ENCODE measurements at places on chromosomes 1 and 21.
A peak's percentile ranks its signal among the peaks of the same experiment; 100 is the strongest.

- no peak for DNase-seq
Measured at GRCh38 chr1:48430832-48431231, 41.2 kb downstream of the SPATA6 start.

DNA sequence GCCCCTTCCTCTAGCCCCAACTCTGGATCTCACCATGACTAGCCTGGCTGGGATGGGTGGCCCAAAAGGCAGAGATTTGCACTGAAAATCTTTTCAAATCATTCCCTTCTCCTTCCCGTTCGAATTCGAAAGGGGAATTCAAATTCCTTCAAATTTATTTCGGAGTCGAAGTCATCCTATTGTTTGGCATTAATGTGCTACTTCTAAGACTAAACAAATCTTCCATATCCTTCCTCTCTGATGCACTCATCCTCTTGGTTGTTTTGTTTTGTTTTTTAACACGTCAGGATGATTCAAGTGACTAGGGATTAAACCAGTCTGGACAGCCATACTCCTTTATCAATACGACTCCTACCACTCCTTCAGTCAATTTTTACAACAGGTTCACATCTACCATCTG lies 95.5 kb upstream of the SGIP1 start:
- DNase-seq: no peak

DNA sequence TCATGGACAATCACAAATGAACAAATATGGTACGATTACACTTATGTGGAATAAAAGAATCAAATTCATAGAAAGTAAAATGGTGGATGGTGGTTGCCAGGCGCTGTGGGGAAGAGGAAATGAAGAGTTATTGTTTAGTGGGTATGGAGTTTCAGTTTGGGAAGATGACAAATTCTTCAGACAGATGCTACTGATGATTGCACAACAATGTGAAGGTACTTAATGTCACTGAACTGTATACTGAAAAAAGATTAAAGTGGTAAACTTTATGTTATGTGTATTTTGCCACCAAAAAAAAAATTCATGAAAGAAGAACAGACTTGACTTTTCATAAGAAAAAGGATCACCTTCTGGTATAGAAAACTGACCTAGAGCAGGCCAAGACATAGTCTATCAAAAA lies 745.6 kb upstream of the CXADR start:
- DNase-seq: no peak

- peak; percentile 37 for DNase-seq
Measured at GRCh38 chr1:242017580-242018233, 18.8 kb upstream of the MAP1LC3C start.

- DNase-seq: no peak
Measured at GRCh38 chr21:25615880-25616279, 8.6 kb upstream of the MRPL39 start.

DNA sequence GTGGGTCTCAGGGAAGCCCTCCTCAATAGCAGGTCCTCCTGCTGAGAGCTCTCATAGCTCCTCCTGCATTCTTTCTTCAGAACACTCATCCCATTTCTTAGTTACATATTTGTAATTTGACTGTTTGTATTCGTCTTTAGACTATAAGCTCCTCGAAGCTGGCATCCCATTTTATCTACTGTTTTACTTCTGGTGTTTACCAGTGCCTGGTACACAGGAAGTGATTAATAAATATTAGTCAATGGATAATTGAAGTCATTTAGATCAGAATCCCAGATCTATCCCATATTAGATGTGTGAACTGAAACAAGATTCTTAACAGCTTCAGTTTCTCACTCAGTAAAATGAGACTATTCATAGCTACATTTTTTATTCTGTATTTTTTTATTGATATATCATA lies 88.7 kb downstream of the PLPP3 start:
- no peak for DNase-seq

DNA sequence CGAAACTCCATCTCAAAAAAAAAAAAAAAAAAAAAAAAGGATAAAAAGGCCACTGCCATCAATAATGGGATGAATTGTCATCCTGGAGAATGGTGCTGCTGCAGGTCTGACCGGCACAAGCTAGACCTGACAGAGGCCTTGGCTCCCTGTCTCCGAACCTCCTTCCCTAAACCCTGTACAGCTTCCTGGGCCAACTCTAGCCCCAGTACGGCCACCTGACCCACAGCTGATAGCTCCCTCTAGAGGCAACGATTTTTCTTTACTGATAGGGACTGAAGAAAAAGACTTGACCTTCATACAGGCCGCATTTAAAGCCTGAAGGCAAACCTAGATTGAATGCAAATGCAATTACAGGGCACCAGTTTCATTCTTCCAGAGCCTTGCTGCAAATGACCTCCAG lies 30.7 kb downstream of the NOL9 start:
- peak; percentile 7 for DNase-seq

- DNase-seq: peak; percentile 13
Measured at GRCh38 chr1:235601104-235601503, 48.5 kb downstream of the GNG4 start.

DNA sequence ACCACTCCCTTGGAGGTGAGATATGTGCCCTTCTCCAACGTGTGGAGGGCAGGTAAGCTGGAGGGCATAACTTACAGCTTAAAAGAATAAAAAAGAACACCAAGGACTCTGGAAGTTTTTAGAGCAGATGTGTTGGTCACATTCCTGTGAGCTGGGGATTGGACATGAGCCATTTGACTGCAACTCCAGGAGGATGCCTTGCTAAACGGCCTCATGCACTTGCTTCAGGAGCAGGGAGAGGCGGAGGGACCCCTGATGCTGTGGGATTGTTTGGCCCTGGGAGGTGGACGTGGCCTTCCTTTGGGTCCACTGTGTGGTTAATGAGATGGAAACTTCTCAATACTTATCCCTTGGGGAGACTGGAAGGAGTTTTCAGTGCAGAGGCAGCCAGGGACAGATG lies 185.6 kb downstream of the RHOU start:
- no peak for DNase-seq

GRCh38 chr1:170498876-170499275 lies 33.1 kb upstream of the GORAB start:
- no peak for DNase-seq

DNA sequence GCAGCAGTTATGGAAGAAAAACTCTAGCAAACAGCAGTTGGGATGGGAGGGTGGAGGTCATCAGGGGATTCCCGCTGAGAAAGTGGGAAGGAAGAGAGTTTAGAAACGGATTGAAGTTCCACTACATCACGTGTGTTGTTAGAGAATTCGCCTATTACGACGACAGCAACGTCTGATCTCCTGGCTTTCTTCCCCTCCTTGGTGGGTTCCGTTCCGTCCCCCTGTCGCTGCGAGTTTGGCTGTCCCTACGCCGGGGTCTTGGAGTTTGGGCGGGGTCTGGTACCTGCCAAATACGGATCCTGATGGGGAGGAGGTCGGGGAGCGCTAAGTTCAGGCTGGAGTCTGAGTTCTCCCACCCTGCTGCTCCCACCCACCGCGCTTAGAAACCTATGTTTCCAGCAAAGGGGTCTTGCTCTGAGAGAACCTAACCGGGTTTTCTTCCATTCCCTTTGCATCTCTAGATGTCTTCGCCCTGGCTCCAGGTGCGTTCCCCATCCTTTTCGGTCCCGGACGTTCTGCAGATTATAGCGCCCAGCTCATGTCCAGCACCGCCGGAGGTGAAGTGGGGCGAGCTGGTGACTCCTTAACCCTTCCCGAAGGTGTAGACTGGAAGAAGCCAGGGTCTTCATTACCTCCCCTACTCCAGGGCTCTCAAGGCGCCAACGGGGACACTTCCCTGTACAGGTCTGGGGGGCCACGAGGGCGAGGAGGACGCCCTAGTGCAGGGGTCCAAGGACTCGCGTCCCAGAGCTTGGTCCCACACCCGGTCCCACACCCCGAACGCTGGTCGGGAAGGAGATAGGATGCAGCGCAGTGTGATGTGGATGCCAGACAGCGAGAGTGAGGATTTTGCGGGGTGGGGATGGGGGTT lies 641 bp upstream of the KCNK2 start:
- no peak for DNase-seq

DNA sequence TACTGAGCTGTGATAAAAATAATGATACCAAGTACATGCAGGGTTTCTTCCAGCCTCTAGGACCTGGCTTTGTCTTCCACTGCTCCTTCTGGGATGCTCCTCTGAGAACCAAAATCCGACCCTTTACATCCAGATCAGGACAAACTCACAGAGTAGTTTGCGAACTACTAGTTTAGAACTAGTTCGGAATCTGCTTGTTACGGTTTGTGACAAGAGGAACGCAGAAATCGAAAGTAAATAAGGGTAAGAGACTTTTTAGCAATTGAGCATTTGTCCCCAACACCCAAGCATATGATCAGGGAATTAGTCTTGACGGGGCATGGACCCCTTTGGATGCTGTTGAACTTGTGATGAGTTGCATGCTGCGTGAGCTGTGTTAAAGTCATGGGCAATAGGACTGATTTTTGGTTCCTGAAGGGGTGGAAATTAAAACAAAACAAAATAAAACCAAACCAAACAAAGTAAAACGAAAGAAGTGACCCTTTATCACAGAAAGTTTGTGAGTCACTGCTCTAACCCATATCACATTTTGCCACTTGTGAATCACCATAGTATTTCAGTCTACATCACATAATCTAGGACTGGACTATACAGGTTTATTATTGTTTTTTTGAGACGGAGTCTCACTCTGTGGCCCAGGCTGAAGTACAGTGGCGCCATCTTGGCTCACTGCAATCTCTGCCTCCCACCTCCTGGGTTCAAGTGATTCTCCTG lies 35.7 kb upstream of the ERRFI1 start:
- no peak for DNase-seq

DNA sequence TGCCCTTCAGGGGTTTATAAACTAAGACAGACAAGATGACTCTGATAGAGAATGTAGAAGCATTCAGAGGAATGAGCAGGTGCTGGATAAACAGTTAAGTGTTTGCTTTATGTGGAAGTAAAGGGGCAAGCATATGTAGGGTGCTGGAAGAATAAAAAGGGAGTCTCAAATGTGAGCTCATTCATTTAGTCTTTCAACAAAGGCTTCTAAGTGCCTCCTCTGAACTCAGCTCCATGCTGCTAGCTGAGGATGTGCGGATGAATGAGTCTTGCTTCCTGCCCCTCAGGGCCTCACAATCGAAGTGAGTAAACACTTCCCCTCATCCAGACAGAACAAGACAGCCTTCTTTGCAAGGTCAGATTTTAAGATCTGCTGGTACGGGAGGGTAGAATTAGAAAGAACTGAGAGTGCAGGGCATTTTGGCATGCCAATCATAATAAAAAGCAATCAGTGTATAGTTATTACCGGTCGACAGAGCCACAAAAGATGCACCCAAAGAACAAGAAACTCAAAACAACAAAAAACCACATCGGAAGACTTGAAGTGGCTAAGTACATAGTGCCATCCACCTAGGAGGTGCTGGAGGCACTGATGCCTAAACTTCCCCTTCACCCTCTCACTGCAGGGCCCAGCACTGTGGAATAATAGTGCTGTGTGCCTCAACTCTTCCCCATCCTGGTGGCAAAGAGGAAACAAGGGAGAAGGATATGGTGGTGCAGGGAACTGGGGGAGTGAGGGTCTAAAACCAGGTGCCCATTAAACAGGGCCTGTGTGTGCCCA lies 69.8 kb downstream of the TNR start:
- no peak for DNase-seq

GRCh38 chr1:198686069-198686728 lies 47.4 kb downstream of the PTPRC start:
- DNase-seq: no peak

GRCh38 chr1:54317084-54317483 lies 89.1 kb downstream of the SSBP3 start:
- no peak for DNase-seq

DNA sequence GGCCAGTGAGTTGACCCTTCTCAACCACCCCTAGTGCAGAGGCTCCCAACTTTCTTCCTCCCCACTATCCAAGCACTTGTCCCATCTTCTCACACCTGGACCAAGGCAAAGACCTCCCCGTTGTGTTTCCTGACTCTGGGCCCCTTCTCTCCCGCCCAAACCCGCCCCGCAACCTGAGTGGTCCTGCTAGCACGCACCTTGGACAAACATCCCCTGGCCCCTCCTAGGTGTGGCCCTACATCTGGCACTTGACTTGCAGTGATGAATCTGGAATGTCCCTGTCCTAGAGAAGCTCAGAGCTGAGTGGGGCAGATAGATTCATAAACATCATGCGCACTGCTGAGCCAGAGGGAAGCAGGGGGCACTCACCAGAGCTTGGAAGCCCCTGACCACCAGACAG lies 2.3 kb downstream of the SLC5A9 start:
- DNase-seq: no peak

DNA sequence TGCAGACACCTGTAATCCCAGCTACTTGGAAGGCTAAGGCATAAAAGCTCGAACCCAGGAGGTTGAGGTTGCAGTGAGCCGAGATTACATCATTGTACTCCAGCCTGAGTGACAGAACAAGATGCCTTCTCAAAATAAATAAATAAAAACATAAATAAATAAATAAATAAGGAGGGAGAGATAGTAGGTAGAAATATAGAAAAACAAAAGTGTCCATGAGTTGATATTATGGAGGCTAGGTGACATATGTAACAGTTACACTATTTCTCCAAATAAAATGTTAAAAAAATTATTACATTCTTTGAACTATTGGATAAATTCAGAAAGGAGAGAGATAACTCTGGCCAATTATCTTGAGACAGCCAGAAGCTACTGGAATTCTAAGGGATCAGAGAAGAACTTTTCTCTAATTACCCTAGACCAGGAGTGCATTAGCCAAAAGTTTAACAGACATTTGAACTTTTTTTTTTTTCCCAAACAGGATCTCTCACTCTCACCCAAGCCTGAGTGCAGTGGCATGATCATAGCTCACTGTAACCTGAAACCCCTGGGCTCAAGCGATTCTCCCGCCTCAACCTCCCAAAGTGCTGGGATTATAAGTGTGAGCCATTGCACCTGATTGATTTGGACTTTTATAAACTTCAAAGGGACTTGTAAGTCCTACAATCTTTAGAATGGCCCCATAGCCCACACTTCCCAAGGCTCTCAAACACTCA lies 17.6 kb downstream of the SYNJ1 start:
- DNase-seq: no peak

DNA sequence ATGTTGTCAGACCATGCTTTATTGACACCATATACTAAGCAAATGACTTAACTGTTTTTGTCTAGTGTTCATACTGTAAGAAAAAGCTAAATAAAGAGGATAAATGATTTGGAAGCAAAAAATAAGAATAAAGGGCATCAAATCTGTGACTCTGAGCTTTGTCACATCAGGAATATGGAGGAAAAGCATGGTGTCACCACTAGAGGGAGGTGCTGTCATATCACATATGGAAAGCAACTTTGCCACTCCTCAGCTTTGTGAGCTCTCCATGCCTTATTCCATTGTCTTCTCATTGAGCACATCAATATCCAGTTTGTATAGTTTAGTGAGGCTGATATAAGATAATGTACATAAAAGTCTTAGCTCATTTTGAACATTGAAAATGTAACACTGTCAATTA lies 20.8 kb upstream of the GBP1 start:
- peak; percentile 79 for DNase-seq

GRCh38 chr1:28132171-28133167 lies 44.0 kb downstream of the PTAFR start:
- no peak for DNase-seq
